ENCODE measurements at places on chromosomes 2 and 18.

DNA sequence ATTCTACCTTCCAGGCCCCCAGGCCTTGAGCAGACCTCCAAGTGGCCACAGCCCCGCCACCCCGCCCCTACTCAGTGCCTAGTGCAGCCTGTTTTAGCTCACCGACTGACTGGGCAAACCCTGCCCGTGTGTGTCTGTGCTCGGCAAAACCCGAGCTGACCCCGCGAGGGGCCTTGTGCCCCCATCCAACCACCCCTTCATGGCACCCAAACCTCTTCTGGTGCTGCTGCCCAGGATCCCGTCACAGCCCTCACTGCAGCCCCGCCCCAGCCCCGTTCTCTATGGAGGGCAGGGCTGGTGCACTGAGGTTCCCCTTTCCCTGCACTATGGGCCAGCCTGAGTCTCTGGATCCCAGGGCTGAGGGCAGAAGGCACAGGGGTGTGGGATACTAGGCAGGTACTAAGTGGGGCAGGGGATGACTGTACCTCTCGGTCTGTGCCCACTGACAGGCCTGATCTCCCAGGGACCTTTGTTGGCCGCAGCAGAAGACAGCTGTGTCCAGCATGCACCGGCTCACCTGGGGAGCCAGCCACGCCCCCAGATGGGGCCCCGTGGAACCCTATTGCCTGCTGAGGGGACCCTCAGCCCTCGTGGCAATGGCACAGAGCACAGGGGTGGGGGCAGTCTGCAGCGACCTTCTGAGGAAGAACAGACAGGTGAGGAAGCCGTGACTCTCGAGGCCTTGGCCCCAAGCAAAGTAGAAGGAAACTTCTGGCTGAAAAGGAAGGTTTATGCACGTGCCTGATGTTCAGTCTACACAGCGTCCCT is 69.9 kb upstream of the OTOS start:
- no peak for DNase-seq

- DNase-seq: no peak
Measured at GRCh38 chr2:57886161-57886786, 160.3 kb upstream of the VRK2 start.

DNA sequence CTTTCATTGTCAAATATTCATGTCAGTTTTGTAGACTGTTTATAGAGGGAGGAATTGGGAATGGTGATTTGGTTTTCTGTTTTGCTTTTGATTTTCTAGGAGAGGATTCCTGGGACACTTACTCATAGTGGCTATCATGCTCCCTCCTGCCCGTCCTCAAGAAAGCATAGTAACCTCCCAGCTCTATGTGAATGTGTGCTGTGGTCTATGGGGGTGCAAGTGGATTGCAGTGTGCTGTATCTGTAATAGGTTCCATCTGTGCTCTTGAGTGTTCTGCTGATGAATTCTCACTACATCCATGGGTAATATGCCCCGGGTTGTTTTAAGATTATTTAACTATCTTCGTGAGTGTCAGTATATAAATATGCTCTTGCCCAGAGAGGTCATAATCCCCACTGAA is 811.3 kb downstream of the CNTNAP5 start:
- no peak for DNase-seq

DNA sequence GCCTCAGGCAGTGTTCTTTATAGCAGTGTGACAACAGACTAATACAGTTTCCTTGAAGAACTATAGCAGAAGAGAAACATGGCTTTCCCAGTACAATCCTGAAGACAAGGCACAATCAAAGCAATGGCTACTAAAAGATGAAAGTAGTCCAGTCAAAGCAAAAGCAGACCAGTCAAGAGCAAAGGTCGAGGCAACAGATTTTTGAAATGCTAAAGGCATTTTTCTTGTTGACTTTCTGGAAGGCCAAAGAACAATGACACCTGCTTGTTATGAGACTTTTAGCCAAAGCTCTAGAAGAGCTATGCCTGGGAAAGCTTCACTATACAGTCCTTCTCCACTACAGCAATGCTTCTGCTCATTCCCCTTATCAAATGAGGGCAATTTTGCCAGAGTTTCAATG is 269.9 kb downstream of the EXOC6B start:
- DNase-seq: no peak

- DNase-seq: no peak
Measured at GRCh38 chr2:17798338-17798737, 17.9 kb upstream of the MSGN1 start.

DNA sequence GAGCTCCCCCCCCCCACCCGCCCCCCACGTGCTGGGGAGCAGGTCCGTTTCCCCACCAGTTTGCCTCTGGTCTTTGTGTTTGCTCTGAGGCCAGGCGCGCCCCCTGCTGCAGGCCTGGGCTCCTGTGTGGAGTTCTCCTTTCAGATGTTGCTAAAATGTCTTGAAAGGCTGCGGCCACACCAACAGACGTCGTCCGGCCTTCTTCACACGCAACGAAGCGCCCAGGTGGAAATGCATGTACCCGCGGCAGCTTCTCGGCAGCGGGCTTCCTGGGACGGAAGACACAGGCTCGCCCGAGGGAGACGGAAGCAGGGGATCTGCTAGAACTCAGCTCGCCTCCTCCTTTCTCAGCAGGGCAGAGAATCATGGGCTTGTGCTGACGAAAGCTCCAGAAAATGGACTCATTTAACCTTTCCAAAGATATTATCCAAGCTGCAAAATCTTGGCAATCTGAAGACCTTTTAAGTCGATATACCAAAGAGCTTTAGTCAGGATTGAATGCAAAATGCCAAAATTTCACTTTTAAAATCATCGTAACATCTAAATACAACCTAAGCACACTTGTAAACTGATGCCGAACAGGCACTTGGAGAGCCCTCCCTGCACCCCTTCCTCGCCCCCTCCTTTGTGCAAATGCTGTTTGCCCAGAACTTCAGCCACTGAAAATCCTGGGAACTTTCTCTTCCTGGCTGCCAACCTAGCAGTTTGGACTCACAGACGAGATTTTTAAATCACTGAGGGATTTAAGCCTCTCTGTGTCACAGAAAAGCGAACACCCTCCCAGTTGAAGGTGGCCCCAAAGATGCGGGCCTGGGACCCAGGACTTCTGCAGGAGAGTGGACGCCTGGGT is 125.5 kb upstream of the ZNF516 start:
- DNase-seq: no peak
